ENCODE measurements at places on chromosomes 11 and 22.

DNA sequence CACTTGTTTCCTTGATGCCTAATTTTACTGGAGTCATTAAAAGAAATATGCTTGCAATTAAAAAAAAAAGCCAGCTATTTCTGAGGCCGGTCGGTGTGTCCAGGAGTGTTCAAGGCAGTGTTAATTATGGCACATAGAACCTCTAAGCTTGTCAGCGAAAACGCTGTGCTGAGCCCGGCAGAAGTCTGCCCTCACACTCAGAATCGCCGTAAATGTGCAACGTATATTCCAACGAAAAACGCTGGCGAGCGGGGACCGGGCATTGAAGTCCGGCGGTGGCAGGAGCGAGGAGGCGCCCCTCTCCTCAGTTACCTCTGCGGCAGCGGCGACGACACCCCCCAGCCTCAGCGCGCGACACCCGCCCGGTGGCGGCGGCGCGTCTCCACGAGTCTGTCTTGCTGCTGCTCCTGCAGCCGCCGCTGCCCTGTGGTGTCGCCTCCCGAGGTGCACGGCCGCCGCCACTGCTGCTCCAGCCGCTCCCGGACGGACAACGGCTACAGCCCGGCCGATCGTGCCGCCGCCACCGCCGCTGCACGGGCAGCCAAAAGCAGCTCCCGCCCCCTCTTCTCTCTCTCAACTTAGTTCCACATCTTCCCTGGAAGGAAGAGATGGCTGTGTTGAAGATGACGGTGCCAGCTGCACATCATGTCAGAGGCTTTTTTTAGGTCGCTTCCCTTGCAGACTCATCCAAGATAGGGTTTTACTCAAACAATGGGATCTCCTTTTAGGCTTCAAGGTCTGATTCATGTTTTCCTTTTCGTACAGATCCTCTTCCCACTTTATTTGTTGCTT is 56.0 kb downstream of the JAM3 start:
- DNase-seq: no peak

DNA sequence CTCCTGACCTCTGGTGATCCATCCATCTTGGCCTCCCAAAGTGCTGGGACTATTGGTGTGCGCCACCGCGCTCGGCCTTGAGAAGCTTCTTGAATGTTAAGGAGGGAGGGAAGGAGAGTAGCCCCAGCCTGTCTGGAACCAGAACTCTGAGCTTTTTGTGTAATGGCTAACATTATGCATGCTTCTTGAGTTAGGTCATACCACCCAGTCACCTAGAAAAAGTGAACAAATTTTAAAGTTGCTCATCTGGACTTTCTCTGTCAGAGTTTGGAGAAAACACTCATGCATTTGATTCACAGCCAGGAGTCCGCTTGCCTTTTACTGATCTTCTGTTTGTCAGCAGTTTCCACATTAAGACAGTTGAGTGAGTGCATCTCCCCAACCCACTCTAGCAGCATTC is 82.1 kb downstream of the PPP6R3 start:
- no peak for DNase-seq

- DNase-seq: no peak
Measured at GRCh38 chr11:120079750-120080610, 57.9 kb downstream of the TRIM29 start.

GRCh38 chr22:19678949-19679521 is 35.3 kb upstream of the SEPTIN5 start:
- DNase-seq: no peak

DNA sequence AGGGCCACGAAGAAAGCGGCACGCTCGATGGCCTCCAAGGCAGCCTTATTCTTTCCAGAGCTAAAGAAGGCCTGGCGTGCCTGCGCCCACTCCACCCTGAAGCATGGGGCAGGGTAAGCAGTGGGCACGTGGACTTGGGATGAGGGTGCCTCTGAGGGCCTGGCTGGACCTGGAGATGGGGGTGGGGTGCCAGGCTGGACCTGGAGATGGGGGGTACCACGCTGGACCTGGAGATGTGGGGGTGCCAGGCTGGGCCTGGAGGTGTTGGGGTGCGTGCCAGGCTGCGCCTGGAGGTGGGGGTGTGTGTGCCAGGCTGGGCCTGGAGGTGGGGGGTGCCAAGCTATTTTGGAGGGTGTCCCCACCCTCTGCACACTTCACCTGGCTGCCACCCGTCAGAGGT is 5.3 kb downstream of the CPT1B start:
- DNase-seq: no peak
